ENCODE measurements at places on chromosomes 12 and 14. TPM values are rescaled to one million over a fixed set of nuclear protein-coding genes. Genes with fewer than 3 reads are reported as not detected.

DNA sequence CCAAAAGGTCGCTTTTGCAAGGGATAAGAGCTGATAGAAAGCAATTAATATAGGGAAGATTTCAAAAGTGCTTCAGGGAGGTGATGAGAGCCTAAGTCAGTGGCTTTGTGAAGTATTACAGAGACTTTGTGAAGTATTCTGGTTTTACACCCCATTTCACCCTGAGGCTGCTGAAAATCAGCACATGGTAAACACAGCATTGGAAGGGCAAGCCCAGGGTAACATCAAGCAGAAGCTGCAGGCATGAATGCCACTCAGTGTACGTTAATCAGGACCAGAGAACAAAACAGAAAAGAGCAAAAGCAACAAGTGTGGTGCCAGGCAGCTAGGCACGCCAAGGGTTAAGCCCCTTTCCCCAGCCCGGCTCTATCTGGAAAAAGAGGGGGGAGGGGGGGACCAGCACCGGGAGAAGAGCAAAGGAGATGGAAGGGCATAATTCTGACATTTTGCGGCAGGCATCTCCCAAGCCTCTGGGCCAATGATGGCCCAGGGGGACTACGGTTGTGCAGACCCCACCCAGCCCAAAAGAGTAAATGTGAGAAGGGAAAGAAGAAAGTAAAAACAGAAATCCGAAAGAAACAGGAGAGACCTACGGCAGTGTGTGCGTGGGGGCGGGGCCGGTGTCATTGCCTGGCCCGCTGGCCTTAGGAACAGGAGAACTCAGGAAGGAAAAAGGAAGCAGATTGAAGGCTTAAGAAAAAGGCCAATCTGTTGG is 58.9 kb downstream of the DHRS2 start:
- DNase-seq, result no peak

- DNase-seq, result no peak
Measured at GRCh38 chr14:24913021-24913420, 136.9 kb downstream of the STXBP6 start.

GRCh38 chr14:78567343-78567742 is 397.2 kb downstream of the NRXN3 start:
- no peak for DNase-seq

DNA sequence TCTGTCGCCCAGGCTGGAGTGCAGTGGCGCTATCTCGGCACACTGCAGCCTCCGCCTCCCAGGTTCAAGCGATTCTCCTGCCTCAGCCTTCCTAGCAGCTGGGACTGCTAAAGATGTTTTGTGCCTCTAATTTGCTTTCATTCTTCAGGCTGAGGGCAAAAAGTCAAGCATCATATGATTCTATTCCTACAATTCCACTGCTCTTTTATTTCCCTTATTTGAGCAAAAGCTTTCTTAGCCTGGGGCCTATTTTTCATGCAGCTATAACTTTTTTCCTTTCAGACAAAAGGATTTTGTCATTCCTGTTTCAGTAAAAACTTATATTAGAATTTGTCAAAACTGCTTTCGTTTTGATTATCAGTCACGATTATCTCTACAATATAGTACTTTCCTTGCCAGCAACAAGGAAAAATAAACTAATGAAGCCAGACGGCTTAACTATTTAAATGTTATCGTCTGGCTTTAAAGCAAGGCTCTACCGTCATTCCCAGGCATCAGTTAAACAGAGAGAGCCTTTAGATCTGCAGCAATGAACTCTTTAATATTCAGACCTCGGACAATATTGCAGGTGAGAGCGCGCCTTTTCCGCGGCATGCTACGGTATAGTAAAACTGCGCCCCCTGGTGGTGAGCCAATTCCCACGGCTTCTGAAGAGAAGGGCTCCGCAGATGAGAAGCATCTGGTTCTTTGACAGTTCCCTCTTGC is 1.4 kb upstream of the SLC2A13 start:
- DNase-seq, result peak; percentile 92

The RNASE4 gene
- total RNA-seq, result 42.5 TPM

- no peak for DNase-seq
Measured at GRCh38 chr14:32720927-32721326, 217.8 kb upstream of the NPAS3 start.

The TEX22 gene
- total RNA-seq, result 3.2 TPM

Data from upper lobe of right lung (tissue), 1 donor.